ENCODE measurements at places on chromosomes 12 and 14.

DNA sequence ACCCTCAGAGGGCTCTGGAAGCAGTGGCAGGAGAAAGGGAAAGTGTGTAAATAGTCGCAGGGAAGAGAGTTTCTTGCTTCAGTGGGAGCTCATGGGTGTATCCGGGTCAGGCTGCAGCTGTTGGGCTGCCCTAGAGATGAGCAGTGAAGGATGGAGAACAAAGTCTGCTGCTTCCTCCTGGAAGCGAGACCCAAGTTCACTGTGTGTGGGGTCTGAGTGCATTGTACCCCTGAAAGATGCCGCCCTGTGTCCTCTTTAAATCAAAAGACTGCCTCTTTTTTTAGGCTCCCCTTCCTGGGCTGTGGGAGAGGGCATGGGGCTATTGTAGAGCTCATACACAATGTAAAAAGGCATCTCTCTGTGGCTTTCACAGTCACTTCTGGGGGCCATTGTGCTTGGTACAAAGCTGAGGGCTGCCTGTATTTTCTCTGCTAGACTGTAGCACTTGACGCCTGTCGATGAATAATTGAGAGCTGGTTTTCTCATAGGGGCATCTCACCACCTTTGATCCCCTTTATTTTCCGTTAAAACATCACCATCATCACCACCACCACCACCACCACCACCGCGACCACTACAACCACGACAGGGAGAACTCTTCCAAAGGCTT lies 16.7 kb downstream of the CHST11 start:
- no peak for DNase-seq

DNA sequence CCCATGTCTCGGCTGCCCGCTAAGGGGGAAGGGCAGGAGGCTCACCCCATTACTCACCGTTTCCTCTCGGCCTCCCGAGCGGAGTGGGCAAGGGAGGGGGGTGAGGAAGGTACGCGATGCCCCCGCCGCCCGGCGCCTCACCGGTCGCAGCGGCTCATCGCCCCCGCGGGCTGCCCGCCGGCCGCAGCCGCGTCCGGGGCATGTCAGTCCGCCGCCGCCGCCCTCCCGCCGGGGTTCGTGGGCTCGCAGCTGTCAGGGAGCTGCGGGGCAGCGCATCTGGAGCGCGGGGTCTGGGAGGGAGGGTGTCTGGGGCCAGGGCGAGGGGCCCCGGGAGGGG lies 461 bp downstream of the SLC8A3 start:
- no peak for DNase-seq

DNA sequence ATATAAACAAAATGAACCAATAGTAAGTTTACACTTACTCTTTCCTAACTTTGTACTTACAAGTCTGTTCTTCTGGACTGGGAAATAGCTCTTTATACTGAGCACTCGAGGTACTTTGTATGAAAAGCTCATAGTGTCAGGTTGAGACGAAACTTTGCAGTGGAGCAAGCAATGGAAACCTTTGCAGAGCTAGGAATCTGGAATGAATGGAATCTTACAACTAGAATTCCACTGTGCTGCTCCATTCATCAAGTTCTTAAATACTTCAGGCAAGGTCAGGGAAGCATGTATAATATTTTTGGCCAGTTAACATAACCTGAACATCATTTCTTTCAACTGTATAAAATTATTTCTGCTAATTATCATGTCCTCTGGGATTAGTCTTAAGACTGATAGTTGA lies 1327.5 kb upstream of the FLRT2 start:
- DNase-seq: no peak

- DNase-seq: no peak
Measured at GRCh38 chr12:92602476-92602875, 100.3 kb upstream of the PLEKHG7 start.

GRCh38 chr12:92079054-92079385 lies 66.6 kb downstream of the BTG1 start:
- no peak for DNase-seq

- DNase-seq: no peak
Measured at GRCh38 chr12:67517181-67517887, 131.2 kb upstream of the DYRK2 start.

- DNase-seq: no peak
Measured at GRCh38 chr12:9869307-9870161, at the start of gene CLEC2B. TSS of gene CLEC2B (minus strand) at chr12:9869354.
